ENCODE measurements at places on chromosomes 2 and 18. TPM values are rescaled to one million over a fixed set of nuclear protein-coding genes. Genes with fewer than 3 reads are reported as not detected.

Gene CYP27C1
- 0.70 TPM for polyA plus RNA-seq

GRCh38 chr2:173451118-173451517 lies 96.4 kb downstream of the CDCA7 start:
- no peak for DNase-seq

Gene PHOSPHO2
- polyA plus RNA-seq: 3.8 TPM

DNA sequence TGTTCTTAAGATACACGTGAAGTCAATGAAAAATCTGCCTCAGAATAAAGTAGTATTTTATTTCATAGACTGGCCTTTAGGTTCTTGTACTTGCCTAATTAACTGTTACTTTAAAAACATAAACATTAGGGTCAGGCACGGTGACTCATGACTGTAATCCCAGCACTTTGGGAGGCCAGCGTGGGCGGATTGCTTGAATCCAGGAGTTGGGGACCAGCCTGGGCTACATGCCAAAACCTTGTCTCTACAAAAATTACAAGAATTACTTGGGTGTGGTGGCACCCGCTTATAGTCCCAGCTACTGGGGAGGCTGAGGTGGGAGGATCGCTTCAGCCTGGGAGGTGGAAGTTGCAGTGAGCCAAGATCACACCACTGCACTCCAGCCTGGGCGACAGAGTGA lies 16.0 kb upstream of the SNORC start:
- peak; percentile 79 for DNase-seq

GRCh38 chr2:136226903-136227302 lies 109.0 kb upstream of the CXCR4 start:
- DNase-seq: no peak

- peak; percentile 9 for DNase-seq
Measured at GRCh38 chr2:126749537-126749936, 93.6 kb downstream of the GYPC start.

Gene CCT7
- 213 TPM for polyA plus RNA-seq

Gene LYPD1
- polyA plus RNA-seq: 0.51 TPM

DNA sequence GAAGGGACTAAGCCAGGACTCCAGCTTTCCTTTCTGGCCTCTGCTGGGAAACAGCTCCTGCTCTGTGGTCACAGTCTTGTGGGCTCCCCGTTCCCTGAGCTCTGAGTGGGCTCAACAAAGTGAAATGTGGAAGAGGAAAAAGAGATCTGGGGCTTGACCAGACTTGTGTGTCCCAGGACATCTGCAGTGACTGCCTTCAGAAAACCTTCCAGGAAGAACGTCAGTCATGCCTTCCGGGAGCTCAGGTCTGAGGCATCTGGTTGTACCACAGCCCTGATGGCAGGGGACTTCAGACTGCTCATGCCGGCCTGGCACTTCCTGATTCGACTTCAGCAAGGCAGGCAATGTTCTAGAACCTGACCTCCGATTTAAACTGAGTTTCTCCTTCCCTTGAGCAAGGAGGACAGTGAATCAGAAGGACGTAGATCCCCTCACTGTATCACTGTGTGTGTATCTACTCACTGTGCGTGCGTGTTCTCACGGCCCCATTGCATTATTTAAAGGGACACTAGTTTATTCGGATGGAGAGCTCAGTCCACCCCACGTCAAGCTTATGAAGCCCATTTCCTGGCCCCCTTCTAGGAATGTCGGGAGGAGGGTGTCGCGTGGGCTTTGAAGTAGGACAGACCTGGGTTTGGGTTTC lies 548 bp upstream of the FBLN7 start:
- peak; percentile 76 for DNase-seq

GRCh38 chr2:200471324-200471848 lies 38.5 kb downstream of the KCTD18 start:
- DNase-seq: peak; percentile 39

DNA sequence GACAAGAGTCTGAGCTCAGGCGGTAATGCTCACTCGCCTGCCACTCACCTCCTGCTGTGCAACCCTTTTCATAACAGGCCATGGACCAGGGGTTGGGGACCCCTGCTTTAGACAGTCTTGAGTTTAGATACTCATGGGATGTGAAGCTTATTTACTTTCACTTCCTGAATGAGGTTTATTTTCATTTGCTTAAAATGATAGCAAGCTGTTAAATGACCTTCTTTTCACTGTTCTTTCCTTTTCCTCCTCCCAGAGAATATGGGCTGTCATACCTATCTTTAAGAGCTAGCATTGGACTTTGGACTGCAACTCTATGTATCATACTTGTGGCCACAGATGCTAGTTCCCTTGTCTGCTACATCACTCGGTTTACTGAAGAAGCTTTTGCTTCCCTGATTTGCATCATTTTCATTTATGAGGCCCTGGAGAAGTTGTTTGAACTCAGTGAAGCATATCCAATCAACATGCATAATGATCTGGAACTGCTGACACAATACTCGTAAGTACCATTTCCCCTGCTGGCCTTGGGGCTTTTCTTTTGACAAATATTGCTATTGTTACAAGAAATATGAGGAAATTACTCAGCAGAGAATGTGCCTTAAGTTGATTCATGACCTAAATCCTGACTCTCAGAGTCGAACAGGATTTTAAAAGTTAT lies 168.5 kb downstream of the DPP4 start:
- DNase-seq: no peak

DNA sequence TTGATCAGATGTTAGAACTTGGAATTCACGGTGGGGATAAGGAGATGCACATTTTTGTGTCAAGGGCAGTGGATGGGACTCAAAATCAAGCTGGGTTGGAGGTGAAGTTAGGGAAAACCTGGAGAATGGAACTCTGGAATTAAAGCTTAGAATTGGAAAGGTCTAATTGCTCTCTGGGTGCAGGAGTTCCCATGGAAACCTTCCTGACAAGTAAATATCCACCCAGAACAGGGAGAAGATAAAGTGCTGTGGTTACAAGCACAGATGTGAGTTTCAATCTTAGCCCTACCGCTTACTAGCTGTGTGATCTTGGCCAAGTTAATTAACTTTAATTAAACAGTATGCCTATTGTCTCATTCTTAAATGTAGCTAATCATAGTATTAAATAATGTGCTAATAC lies 71.3 kb upstream of the TCF7L1 start:
- DNase-seq: no peak

GRCh38 chr2:12452185-12452584 lies 264.6 kb upstream of the TRIB2 start:
- no peak for DNase-seq

DNA sequence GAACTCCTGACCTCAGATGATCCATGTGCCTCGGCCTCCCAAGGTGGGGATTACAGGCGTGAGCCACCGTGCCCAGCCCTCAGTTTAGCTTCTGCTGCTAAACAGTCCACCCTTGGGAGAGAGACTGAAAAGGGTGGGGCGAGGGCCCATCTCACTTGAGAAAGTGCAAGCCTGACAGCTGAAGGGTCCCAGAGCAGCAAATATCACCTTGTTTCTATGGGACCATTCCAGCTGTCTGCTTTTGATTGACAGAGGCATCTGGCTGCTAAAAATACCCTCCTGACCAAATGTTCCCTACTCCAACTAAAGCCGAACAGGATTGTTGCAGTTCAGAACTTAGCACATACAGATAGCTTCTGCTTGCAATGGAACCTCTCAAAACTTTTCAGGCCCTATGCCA lies 436 bp upstream of the SMYD1 start:
- no peak for DNase-seq

Gene EVX2
- not detected for polyA plus RNA-seq

Gene HJURP
- 13.5 TPM for polyA plus RNA-seq

Gene CABLES1
- polyA plus RNA-seq: 1.3 TPM

GRCh38 chr2:159154366-159154765 lies 132.1 kb downstream of the WDSUB1 start:
- DNase-seq: no peak

DNA sequence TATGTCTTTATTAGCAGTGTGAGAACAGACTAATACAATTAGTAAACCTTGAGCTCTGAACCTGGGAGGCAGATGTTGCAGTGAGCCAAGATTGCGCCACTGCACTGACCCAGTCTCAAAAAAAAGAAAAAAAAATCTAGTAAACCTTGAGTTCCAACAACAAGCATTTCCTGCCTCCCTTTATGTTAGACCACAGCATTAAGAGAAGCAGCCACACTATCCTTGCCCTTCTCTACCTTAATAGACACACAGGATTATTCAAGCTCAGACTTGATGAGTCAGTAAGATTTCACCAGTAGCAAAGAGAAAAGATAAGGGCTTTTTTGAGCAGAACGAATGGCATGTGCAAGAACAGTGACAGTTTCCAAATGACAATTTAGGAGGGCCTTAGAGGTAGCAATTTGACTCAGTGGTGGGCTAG lies 18.0 kb upstream of the GLS start:
- peak; percentile 63 for DNase-seq

GRCh38 chr2:199458009-199458805 lies 468 bp upstream of the SATB2 start:
- peak; percentile 74 for DNase-seq

Gene ZNF892
- 1.0 TPM for polyA plus RNA-seq

GRCh38 chr18:64287926-64288325 lies 139.0 kb upstream of the LINC00305 start:
- no peak for DNase-seq

Gene CRIM1
- 77.4 TPM for polyA plus RNA-seq

GRCh38 chr18:5630900-5631413 lies 87.2 kb upstream of the EPB41L3 start:
- no peak for DNase-seq

GRCh38 chr2:150482111-150482510 lies 5.4 kb downstream of the RND3 start:
- DNase-seq: no peak

- no peak for DNase-seq
Measured at GRCh38 chr2:60512641-60513040, 40.8 kb downstream of the BCL11A start.

DNA sequence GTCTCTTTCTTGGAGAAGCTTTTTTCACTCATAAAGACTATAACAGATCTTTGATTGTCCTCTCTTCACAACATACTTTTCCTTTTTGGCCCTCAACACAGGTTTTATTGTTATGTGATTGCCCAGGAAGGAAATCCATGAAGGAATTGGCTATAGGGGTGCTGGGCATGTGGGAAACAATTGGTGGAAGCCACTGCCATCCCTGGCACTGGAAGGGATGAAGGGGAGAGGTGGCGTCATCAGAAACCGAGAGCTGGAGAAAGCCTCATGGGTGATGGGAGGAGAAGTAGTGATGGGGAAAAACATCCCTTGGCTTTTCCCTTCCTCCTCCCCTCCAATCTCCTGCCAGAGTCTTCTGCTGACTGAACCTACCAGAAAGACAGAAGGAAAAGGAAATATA lies 106.2 kb downstream of the SPOPL start:
- no peak for DNase-seq

Gene GALM
- polyA plus RNA-seq: 7.6 TPM

- no peak for DNase-seq
Measured at GRCh38 chr2:195392446-195393336, 264.3 kb upstream of the SLC39A10 start.

GRCh38 chr2:165239230-165239629 lies at the start of gene SCN2A:
Gene SCN2A, plus strand, starts transcription at chr2:165239414. Its CDS starts 56,410 bp downstream, at chr2:165295824.
- DNase-seq: peak; percentile 67

- peak; percentile 94 for DNase-seq
Measured at GRCh38 chr18:5868218-5868854, 27.0 kb downstream of the TMEM200C start.

Gene CXCR4
- 0.16 TPM for polyA plus RNA-seq

Gene REG3A
- polyA plus RNA-seq: not detected

DNA sequence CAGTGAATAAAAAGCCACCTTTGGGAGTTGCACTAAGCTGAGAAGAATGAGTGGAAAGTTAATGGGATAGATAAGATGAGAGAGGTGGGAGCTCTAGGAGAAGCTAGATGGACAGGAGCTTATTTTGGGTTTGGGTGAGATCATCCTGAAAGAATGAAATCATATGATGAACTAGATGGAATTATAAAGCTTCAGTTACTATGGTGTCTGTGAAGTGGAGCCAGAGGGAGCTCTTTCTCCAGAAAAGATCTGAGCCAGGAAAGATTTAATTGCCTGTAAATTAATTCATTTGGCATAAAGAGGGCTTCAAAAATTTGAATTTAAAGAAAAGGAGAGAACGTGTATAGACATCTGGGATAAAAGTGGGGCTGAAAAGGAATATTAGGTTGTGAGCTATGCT lies 10.3 kb downstream of the DNAH6 start:
- peak; percentile 40 for DNase-seq

- DNase-seq: no peak
Measured at GRCh38 chr2:129757366-129757914, 222.0 kb upstream of the RAB6C start.

DNA sequence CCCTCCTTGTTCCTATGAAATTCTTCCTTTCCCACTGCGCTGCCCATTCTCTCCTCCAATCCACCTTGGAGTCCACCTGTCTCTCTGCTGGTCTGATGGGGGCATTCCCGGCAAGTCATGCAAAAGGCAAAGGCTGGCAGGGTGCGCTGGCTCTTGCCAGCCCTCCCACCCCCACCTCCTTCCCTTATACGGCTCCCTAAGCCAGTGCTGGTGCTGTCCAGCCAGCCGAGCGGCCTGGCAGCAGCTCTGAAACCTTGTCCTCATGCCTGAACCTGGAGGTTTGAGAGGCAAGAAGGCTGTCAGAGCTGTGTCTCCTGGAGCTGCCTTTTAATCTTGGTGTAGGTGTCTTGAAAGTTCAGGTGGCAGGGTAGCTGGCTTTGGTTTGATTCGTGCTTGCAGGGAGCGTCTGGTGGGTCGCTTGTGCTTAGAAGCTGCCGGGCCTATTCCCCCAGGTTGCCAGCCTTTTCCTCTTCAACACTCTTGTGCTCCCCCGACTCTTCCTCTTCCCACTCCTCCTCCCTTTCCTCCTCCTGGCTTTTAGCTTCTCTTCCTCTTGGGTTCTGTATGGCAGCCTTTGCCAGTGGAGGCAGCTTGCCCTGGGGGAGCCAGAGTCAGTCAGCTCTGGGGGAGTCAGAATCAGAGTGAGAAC lies 748 bp downstream of the LIPG start:
- DNase-seq: peak; percentile 9

DNA sequence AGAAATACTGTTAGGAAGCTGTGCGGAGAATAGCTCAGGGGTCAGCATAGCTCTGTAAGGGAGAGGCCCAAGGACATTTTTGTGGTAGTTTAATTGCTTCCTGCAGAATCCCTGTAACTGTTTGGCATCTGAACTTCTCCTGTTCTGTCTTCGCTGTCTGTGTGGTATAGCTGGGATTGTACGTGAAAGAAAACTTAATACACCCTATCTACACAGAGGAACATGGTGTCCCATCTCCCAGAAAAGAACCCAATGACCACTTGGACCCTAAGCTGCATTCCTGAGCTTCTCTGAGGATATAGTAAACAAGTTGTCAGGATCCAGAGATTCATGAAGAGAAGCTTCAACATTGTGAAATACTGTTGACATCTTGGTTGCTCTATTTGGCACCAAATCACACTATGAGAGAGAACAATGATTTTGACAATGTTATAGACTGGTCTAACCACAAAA lies 81.3 kb downstream of the CDC42EP3 start:
- DNase-seq: peak; percentile 86

Gene IL18R1
- 1.1 TPM for polyA plus RNA-seq

GRCh38 chr2:231241755-231242507 lies 43.5 kb downstream of the ARMC9 start:
- peak; percentile 6 for DNase-seq

Gene ZNF519
- polyA plus RNA-seq: 2.1 TPM

- no peak for DNase-seq
Measured at GRCh38 chr2:240713071-240713927, 21.6 kb downstream of the AQP12A start.

Measured in GM23248 (cell line).